ENCODE measurements at places on chromosomes 3 and 15.
A peak's percentile ranks its signal among the peaks of the same experiment; 100 is the strongest.

GRCh38 chr3:89052386-89052785, 55.0 kb upstream of the EPHA3 start:
- DNase-seq: no peak

GRCh38 chr3:182795389-182795782, 2.1 kb downstream of the ATP11B start:
- DNase-seq: no peak

- no peak for DNase-seq
These were observed 16.6 kb downstream of the CD200 start for GRCh38 chr3:112349557-112349956.

DNA sequence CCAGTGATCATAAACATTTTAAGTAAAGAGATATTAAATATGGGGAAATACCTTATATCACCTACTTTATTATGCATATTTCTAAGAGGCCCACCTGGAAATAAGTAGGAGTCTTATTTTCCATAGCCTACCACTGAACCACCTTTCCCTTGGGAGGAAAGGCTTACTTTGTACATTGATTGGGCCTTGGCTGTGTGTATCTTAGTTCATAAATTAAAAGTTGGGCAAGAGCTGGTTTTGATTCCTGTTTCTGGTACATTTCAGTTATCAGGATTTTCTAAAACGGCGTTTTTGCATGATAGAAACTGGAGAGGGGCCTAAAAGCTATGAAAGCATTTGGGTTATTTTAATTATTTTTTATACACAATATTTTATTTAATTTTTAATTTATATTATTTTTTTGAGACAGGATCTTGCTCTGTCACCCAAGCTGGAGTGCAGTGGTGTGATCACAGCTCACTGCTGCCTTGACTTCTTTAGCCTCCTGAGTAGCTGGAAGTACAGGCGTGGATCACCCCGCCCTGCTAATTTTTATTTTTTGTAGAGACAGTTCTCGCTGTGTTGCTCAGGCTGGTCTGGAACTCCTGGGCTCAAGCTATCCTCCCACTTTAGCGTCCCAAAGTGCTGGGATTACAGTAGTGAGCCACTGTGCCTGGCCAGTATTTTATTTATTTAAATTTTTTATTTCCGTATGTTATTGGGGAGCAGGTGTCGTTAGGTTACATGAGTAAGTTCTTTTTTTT, 2.6 kb downstream of the GMPS start:
- DNase-seq: no peak

DNA sequence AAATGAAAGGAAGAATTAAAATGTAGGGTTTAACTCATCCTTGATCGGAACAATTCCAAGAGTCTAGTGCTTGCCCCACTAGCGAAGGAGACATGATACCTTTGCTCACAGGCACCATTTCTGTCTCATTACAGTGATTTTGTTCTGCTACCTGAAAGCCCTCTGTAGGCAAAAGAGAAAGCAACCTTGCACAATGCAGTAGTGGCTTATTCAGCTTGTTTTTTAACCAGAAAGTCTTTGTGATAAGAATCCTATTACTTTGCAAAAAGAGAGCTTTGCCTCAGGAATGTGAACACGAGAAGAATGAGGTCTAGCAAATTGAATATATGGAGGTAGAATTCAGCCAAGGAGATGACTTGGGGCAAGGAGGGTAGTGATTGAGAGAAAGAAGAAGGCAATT, 684.4 kb downstream of the GRM7 start:
- no peak for DNase-seq

GRCh38 chr3:57958642-57959422, 49.4 kb upstream of the FLNB start:
- DNase-seq: peak; percentile 56

DNA sequence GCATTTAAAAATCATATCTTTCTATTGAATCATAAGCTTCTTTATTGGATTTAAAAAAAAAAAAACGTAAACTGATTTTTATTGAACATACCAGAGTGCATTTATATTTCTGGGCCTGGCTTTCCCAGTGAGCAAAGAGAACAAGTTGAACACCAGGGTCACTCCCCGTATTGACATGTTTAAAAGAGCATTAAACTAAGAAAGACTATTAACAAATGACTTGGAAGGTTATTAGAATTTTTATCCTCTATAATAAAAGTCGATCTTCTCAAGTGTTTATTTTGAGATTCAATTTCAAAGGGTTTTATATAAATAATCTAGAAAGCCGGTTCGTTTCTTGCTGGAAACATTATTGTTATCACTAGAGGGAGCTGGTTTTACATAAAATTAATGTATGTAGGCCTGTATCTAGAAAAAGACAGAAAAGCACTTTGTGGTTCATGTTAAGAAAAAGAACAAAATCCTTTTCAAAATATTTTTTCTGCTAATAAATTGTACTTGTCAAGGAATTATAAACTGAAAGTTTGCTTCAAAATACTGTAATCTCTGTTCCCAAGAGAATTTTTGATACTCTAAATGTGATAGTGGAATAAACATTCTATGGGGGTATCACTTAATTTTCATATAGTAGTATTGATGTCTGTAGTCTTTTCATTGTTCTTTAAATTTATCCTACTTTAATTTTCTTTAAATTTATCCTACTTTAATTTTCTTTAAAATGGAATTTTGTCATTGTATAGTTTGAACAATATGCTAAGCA, 321.8 kb upstream of the MME start:
- DNase-seq: peak; percentile 14
